KG1 (cell line): ENCODE measurements at places on chromosomes 3 and 15.

DNA sequence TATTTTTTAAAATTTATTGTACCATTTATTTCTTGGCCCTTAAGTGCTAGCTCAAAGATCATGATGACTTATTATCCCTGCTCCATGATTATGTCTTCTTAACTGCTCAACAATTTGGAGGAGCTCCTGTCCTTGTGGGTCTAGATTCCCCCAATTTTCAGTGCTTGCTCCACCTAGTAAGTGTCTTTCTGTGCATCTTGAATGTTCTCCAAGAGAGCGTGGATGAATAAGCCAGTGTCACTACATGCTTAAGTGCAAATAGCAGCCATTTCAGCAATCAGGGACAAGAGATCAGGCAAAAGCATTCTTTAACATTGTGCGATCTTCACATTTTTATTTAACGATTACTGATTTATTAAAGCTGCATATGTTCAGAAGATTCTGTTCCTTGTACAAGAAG, 99.4 kb downstream of the ALCAM start:
- DNase-seq, result no peak

DNA sequence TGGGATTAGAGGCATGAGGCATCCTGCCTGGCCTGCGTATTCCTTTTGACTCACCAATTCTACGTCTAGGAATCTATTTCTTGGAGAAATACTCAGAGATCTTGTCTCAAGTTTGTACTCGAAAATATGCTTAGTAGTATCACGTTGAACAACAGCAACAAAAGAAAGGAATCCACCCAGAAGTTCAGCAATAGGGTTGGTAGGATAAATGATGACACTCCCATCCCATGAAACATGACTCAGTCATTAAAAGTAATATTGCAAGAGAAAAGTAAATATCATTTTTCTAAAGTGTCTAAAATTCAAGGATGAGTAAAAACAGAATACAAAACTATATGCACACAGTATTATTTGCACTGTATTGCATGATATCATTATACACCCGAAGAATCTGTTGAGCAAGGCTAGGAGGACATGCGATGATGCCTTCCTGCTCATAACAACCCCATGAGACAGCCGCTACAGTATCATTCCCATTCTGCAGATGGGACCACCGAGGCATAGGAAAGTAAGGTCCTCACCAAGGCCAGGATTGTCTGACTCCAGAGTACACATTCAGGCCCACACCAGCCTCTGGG, 61.5 kb downstream of the SLC6A1 start:
- DNase-seq, result no peak

DNA sequence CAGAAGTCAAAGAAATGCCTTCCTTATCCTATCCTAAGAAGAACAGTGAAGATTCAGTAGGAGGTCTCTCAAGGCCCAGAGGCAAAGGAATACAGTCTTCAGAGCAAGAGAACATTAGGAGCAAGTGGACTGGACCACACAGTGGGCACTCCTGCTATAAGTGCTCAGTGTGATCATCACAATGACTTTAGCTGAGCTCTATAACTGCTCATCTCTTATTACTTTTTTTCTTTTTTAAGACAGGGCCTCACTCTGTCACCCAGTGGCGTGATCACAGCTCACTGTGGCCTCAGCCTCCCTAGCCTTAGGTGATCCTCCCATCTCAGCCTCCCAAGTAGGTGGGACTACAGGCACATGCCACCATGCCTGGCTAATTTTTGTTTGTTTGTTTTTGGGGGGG, 48.1 kb downstream of the COL8A1 start:
- DNase-seq, result no peak

- DNase-seq, result no peak
Observed at GRCh38 chr3:38457111-38458003, 3.7 kb downstream of the ACVR2B start.

DNA sequence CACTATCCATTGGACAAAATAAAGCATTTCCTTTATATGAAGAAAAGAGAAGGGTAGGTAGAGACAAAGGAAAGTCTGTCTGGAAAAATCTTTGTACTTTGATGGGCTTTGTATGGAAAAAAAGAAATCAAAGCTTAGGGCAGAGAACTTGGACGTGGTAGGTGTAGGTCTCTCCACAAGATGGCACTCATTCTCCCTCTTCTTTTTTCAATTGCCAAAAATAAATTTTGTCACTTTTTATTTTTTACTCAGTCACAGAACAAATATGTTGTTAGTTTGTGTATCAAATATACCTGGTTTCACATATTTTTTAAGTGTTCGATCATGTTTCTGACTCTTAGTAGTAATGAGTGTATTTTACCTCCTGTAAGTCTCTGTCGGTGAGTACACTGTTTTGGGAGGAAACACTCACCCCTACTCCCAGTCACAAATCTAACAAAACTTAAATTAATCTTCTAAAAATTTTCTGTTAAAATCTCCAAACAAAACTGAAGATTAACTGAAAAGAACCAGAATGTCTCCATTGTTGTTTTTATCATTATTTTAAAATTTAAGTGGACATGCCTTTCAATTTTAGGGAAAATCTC, 415.8 kb upstream of the GOLIM4 start:
- no peak for DNase-seq

DNA sequence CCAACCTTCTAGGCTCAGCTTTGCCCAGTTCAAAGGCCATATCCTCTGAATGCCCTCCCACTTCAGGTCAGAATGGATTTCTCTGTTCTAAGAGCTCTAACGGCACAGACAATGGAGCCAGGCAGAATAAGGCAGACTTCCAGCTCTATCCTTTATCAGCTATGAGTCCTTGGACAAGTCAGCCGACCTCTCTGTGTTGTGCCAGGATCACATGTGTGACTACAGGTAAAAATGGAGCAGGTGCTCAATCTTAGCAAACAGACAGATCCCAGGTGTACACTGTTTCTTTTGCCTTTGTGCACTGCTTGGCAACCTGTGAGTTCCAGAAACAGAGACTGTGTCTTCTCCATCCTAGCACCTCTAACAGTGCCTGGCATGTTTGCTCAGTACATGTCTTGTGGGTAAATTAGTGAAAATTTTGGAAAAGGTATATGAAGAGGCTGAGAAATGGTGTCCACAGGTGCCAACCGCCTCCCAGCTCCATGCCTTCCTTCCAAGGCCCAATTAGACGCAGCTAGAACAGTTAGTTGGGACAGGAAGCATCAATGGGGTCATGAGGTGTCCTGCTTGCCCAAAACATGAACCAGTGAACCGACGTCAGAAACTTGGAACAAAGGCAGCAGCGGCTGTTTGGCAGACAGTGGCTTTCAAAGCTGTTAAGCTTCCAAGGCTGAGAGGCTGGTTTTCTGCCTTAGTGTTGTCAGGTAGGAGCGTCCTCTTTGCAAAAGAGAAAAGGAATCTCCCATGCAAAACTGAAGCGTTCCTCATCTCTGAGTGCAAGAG, 28.7 kb downstream of the TLE3 start:
- no peak for DNase-seq

DNA sequence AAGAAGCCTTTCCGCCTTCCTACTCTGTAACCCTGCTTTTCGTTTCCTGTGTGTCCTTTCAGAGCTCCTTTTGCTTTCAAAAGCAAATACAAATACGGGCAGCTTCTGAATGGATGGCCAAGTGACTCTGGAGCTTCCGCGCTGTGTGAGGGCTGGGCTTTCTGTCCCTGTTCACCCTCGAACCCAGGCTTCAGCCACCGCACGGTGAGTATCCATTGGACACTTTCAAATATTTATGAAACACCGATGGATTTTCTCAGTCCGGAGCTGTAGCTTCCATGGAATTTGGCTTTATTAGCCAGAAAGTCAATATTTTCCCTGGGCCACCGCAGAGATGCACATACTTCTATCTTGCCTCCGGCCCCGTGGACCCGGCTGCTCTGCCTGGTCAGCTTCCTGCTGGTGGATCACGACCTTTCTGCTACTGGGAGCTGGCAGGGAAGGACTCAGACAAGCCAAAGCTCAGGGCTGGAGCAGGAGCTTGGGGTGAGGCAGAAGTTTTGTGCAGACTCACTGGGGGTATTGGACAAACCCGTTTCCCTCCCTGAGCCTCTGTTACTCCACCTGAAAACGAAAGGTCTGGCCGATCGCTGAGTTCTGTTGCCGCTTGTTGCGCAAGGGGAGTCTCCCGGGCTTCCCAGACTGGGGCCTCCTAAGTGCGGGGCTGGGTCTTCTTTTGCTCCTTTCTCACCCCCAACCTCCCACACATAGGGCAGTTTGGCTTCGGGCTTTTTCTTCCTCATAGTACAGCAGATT, 63.6 kb downstream of the LINGO1 start:
- no peak for DNase-seq

GRCh38 chr3:38274864-38275649, 7.0 kb upstream of the SLC22A14 start:
- DNase-seq, result no peak

DNA sequence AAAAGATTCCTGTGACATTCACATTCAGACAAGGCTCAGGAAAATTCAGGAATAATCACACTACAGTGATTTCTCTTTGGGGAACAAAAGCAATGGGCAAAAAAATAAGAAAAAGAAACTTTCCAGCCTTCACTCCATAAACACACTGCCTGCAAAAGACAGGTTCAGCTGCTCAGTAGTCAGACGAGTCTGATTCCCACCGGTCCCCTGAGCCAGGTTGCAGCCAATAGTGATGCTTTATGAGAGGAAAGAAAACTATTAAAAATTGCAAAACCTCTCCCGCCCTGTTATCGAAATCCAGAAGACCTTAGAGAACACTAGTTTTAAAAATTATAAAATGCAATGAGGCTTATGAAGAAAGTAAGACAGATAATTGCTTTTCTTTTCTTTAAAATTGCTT, 8.5 kb downstream of the PLCH1 start:
- no peak for DNase-seq

GRCh38 chr15:63791228-63791627, 42.5 kb downstream of the HERC1 start:
- no peak for DNase-seq

DNA sequence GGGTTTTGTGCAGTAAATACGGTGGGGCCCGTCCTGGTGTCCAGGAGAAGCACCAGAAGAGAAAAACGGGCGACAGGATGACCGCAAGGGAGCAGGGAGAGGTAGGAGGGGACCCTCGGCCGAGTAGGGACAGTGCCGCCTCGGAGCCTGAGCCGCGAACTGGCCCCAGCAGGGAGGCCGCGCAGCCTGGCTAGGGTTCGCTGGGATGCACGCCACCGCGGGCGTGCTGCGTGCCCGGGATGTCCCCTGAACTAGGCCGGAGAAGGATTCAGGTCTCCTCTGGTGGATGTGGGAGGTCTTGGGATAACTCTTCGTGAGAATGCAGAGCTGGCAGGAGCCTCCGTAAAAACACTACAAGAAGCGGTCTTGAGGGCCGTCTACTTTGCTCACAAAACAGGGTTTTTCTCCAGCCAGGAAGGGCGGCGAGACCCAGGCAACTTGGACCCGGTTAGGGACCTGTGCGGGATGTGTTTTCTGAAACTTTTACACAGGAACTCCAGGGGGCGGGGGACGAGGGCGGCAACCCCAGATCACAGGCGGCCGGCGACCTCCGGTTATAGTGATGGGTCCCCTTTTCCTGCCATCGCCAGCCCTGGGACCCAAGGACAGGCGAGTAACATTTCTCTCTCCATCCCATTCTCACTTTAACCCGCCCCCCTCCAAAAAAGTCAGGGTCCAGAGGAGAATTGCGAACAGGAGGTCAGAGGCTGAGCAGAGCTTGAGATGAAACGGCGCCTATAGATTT, 35.5 kb downstream of the NR2F2 start:
- DNase-seq, result no peak

DNA sequence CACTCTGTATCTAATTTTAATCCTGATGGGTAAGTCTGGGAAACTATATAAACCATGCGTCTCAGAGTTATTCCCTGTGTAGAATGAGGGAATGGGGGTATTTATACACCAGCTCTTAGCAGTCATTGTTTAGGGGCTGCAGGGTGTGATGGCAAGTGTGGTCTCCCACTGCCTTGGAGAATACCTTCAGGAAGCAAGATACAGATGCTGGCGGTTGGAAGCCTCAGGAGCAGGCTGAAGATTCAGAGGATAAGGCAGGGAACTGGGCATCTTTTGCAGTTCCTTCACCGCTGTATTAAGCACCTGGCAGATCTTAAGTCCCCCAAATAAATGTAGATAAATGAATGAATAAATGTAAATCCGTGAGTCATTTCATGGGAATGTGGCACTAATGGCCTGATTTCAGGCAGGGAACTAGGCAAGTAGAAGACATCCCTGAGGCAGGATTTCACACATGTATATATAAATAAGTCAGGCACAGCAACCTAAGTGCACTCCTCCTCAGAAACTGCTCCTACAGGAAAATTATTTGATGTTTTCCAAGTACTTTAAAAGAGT, 209.2 kb upstream of the GADL1 start:
- no peak for DNase-seq

GRCh38 chr3:154729741-154730140, 299.8 kb upstream of the GPR149 start:
- no peak for DNase-seq

DNA sequence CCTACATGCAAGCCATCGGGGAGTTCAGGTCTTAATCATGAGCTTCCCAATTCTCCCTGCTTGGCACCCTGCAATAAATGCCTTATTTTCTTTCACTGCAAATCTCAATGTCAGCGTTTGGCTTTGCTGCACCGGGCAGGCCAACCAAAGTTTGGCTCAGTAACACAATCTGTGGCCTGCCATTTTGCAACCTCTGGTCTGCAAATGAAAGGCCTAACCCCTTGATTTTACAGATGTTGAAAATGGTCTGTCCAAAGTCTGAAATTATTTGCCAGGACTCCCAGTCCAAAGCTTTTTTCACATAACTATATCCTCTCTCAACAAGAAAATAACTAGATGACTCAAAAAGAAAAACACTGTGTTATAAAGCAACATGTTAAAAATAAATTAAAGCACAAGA, 34.0 kb upstream of the LEKR1 start:
- DNase-seq, result no peak

GRCh38 chr3:196142202-196142956, 60.5 kb upstream of the TFRC start:
- DNase-seq, result no peak

GRCh38 chr15:76155731-76156130, 95.9 kb downstream of the TMEM266 start:
- DNase-seq, result no peak
